ENCODE measurements at places on chromosomes 13 and 19.

GRCh38 chr13:97348569-97349100 lies 85.3 kb upstream of the RAP2A start:
- DNase-seq: no peak

GRCh38 chr19:31783592-31783991 lies 434.4 kb upstream of the TSHZ3 start:
- no peak for DNase-seq

GRCh38 chr13:98097749-98098148 lies 45.1 kb upstream of the FARP1 start:
- DNase-seq: no peak

- DNase-seq: no peak
These were observed 19.9 kb upstream of the ZNF561 start for GRCh38 chr19:9640956-9641355.

DNA sequence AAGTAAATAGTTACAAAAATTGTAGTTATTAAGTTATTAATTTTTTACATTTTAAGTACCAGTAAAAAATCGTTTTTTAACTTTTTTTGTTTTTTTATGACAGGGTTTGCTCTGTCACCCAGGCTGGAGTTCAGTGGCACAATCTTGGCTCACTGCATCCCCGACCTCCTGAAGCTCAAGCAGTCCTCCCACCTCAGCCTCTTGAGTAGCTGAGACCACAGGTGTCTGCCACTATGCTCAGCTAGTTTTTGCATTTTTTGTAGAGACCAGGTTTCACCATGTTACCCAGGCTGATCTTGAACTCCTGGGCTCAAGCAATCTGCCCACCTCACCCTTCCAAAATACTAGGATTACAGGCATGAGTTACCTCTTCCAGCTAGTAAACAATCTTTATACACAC lies 477.9 kb upstream of the MIR17HG start:
- DNase-seq: no peak

DNA sequence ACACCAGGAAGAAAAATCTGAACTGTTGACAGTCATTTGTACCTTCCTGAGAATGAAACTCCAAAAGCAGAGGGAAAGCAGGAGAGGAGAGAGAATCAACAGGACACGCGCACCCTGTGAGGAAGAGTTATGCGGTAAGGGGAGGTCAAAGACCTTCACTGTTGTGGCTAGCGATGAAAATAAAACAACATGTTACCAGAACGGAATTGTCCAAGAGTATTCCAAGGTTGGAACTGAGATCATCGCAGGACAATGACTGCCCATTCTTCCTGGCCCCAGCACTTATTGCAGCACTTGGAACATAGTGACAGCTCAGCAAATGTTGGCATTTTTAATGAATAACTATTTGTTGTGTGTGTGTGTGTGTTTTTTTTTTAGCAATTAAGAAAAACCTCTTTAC lies 176.0 kb upstream of the TSC22D1 start:
- DNase-seq: no peak

DNA sequence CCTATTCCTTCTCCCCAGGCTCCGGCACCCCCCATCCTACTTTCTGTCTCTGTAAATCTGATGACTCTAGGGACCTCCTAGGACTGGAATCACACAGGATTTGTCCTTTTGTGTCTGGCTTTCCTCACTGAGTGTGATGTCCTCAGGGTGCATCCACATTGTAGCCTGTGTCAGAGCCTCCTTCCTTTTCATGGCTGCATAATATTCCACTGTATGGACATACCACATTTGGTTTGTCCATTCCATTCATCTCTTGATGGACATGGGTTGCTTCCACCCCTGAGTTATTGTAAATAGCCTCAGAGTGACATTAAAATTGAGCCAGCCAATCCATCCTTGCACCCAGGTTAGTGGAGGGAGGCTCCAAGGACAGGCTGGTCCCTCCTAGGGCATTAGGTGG lies 22.8 kb upstream of the NMRK2 start:
- no peak for DNase-seq

GRCh38 chr13:59301174-59301567 lies 862.6 kb downstream of the DIAPH3 start:
- no peak for DNase-seq

DNA sequence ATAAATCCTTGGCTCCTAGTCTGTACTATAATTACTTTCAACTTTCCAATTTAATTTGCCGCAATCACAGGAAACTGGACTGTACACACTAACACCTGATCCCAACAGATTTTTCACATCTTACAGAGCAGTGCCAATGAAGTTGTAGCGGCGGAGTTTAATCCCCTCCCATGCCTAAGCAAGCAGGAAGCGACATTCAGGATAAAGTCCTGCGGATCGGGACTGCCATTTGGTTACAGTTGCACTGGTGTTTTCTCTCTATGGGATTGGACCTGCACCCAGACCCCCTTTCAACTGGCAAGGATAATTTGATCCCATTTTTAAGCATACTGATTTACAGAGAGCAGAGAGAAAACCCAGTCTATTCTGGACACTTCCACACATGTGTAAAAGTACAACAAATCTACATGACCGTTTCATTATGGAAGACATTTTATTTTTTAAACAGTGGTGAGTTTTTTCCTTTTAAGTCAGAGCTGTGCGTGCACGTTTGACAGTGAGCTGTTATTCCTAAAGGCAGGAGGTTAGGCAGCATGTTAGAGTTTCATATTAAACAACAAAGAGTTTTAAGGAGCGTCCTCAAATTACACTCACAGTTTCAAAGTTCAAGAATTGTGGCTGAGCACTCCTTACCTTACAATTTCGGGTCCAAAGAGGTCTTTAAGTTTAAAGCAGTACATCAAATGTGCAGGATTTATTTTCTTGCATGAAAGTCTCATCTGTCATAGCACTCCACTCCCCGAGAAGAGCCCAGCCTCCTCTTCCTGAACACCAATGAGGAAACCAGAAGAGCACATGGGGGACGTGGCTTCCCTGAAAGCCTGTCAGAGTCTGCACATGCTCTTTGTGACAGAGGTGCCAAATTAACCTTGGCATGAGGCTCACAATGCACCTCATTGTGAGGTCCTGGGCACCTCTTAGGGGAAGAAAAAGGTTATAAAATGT lies 141.6 kb upstream of the RFC3 start:
- no peak for DNase-seq

GRCh38 chr19:51686171-51686570 lies 7.0 kb upstream of the SPACA6 start:
- no peak for DNase-seq

DNA sequence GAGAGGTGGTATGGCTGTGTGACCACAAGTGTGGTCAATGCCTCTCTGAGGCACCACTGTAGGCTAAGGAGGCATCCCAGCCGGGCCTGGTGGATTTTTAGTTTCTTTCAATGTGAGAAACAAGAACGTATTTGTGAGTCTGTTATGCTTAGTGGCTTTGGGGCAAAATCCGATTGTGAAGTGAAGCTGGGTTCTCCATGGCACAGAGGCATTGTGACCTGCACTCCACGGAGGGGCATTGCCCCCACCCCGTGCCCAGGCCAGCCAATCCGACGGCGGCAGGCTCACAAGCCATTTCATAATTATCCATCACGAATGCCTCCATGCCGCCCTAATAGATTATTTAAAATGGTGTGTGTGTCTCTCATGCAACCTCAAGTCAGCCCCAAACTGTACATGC lies 151.6 kb downstream of the ZNF536 start:
- DNase-seq: no peak

GRCh38 chr19:372306-372890 lies 27.8 kb upstream of the MIER2 start:
- DNase-seq: no peak

GRCh38 chr13:113390874-113391497 lies 27.1 kb upstream of the GRTP1 start:
- DNase-seq: no peak

GRCh38 chr19:35414442-35414841 lies 33.6 kb upstream of the FFAR2 start:
- DNase-seq: no peak

DNA sequence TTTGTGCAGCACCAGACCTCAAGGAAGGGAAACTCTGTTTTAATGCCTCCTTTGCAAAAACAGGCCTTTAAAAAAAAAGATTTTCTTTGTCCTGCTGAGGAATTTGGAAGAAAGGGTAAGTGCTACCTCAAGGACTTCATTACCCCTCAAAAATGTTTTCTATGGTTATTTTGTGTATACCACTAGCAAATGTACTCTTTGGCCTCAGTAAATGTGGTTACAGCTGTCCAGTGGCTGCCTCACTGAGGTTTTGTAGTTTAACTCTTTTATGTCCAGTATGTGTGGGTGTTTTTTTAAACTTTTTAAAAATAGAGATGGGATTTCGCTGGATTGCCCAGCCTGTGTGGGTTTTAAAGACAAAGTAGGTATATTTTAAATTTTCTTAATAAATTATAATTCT lies 42.2 kb upstream of the TSC22D1 start:
- DNase-seq: no peak

DNA sequence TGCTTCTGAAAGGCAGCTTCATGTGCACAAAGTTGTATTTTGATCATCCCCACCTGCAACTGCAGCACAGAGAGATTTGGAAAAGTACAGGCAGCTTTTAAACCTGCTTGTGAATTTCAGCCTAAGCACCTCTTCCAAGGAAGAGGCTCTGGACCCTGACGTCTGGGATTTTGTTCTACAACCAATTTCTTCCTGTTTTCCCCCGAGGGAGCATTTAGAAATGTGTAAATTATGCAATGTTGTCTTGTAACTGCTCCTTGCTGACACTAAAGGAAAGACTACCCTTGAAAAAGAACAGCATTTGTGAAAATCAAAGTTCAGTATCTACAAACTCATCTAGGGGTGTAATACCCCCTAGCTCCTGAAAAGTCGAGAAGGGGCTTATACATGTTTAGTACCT lies 15.4 kb downstream of the MED26 start:
- no peak for DNase-seq

- DNase-seq: peak; percentile 46
These were observed 26.5 kb upstream of the LSM14A start for GRCh38 chr19:34145741-34146202.

DNA sequence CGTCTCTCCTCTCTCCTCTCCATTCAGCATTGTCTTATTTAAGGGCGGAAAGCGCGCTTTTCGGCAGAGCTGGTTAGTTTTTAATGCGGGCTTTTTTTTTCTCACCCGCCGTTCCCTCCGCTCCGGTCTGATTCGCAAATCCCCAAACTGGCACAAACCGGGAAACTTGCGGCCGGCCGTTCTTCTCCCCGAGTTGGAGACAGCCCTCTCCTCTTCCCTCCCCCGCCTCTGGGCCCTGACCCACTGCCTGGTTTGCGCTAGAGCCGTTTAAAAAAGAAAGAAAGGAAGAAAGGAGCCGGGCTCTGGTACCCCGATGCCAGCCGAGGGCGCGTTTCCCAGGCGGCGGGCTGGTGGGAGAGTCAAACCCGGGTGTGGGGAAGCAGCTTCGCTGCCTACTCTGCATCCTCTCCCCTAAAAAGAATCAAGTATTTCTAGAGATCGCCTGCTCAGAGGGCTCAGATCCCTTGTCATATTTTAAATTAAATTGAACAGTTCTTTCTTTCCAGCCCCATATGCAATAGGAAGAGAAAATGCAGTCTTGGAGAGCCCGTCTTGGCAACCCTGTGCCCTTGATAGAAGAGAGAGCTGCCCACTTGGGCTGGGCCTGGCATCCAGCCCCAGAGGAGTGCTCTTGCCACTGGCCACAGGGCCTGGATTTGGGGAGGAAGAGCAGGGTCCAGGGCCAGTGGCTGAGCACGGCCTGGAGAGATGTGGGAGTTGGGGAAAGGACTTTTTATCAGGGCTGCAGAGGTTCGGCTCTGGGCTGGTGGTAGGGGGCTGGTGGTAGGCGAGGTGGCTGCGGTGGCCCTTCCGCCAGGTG lies 19.0 kb downstream of the NFIX start:
- DNase-seq: no peak

- peak; percentile 41 for DNase-seq
These were observed 17.8 kb upstream of the ENOX1 start for GRCh38 chr13:43804461-43805070.

GRCh38 chr13:37306778-37307544 lies 201.5 kb upstream of the CSNK1A1L start:
- DNase-seq: no peak

- no peak for DNase-seq
These were observed 33.7 kb downstream of the SUGT1 start for GRCh38 chr13:52686376-52686775.

- no peak for DNase-seq
These were observed 230.5 kb downstream of the FGF9 start for GRCh38 chr13:21901336-21901735.

- no peak for DNase-seq
These were observed 41.8 kb downstream of the IGFL3 start for GRCh38 chr19:46082728-46083050.

DNA sequence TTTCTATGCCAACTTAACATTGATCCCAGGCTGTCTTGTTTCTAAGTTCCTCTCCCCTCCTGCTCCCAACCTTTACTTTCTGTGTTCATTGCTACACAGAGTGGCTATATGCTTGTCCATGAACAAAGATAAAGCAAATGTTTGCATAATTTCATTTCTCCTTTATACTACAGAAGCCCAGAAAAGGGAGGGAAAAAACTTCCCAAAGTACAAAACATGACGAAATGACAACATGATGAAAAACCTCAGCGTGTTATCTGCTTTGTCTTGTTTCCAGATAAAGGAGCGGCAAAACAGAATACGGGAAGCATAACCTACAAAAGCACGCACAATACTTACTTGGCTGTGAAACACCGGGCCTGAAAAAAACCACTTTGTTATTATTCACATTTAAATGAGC lies 336.8 kb downstream of the DNAJC15 start:
- no peak for DNase-seq

DNA sequence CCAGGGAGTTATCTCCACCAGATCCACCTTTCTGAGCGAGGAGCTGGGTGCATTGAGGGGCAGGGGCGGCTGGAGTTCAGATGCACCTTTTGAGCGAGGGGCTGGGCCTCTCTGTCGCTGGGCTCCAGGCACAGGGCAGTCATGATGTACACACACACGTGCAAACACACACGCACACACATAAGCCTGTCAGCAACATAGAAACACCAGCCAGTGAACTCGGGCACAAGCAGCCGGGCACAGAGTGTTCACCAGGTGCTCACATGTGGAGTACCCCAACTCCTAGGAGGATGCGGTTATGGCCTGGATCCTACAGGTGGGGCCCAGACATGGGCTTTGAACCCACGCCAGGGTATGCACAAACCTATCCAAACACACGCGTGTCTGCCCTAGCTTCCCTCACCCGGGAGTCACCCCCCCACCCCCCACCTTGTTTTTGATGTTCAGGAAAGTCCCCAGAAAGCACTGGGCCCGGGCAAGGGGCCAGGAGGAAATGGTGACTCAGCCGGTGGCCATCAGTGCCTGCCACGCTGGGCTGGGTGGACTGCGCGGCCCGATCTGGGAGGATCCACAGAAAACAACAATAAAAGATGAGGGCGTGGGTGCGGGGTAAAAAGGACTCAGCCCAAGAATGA lies 13.3 kb downstream of the ARRDC2 start:
- no peak for DNase-seq

- no peak for DNase-seq
These were observed 15.4 kb downstream of the SGTA start for GRCh38 chr19:2767688-2768087.
